ENCODE measurements at places on chromosomes 11 and 22.

DNA sequence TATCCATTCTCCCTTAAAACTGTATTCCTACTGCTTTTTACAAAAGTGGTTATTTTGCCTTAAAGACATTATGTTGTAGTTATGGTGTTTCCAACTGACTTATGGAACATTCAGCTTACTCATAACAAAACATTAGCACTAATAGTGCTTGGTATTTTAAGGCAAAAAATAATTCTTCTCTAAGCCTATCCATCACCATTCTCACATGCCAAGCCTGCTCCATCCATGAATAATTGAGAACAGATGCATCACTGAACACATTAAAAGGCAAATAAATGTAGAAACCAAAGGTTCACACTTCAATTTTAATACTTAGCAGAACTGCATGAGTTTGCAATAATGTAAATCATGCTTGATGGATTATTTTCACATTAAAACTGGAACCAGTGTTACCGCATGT lies 42.3 kb upstream of the DDI1 start:
- DNase-seq, result no peak

- DNase-seq, result no peak
Measured at GRCh38 chr22:39699631-39700360, 129.2 kb downstream of the CACNA1I start.

DNA sequence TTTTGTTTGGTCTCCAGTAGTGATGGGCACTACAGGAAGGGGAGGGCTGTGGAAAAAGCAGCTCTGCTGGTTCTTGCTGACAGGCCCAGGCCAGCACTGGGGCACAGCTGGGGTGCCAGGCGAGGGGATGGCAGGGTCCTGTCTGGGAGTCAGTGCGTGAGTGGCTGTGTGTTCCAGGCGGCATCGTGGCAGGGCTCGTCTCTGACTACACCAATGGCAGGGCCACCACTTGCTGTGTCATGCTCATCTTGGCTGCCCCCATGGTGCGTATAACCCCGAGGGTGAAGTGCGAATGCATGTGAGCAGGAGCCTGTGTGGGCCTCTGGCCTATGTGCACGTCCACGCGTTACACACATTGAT lies 20.9 kb downstream of the SLC37A2 start:
- no peak for DNase-seq

DNA sequence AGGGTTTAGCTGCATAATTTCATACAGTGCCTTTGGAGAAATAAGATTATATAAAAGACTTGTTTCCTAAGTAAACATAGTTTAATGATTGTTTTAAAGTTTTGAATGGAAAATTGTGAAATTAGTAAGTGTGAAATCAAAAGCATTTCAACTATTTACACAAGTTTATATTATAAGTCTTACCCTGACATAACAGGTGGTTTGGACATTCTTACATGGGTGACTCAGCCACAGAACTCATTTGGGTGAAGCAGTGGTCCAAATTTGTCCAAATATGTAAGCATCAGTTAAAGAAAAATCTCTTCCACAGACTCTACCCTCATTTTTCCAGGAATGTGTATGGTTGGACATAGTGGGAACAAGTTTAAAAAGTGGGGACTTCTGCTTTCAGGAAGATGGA lies 68.0 kb downstream of the USP47 start:
- no peak for DNase-seq

GRCh38 chr11:7167976-7168740 lies 79.4 kb downstream of the RBMXL2 start:
- no peak for DNase-seq

GRCh38 chr11:64885367-64886286 lies 7.2 kb upstream of the EHD1 start:
- no peak for DNase-seq

GRCh38 chr11:71425409-71425808 lies 22.8 kb downstream of the DHCR7 start:
- DNase-seq, result no peak

GRCh38 chr22:22928666-22929380 lies 41.2 kb downstream of the IGLL5 start:
- DNase-seq, result no peak

- peak; percentile 52 for DNase-seq
Measured at GRCh38 chr11:73980001-73980961, 2.4 kb downstream of the UCP2 start.

DNA sequence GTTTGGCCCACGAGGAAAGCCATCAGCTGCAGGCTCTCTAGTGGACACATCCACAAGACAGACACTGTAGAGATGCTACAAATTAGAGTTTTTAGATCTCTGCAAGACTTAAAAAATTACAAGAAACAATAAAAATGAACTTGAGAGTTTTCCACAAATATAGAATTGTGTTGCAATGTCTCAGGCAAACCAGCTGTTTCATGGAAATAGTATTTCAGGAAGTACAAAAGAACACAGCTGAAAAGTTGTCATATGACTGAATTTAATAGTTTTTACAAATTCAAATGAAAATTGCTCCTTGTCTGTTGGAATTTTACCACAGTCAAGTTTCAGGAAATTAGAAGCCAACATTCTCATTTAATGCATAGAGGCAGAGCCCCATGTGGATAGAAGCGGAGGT lies 184.5 kb upstream of the PITPNB start:
- DNase-seq, result no peak

DNA sequence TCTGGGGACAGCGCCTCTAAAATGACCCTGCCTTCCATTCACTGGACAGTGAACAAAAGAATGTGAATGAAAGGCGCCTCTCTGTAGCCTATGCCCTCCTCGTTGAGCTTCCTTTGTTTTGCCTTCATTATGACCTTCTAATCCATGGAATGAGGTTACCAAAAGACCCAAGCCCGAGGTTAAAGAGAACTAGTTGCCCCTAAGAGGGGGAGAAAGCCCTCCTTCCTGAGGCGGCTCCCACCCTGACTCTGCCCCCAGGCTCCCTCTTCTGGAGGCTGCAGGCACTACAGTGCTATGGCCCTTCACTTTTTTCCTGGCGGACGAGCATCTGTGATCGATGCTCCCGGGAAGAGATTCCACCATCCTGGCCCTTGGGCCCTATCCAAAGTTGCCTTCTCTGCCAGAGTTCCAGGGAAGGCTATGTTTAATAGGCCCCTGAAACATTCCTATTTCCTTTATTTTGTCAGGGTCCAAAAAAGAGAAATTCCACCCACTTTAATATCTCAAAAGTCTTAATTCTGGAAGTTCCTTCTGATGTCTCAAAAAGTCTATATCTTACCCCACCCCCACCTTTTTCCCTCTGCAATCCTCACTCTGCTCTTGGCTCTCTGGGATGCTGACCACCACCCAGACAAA lies 147.3 kb downstream of the FEZ1 start:
- peak; percentile 31 for DNase-seq

DNA sequence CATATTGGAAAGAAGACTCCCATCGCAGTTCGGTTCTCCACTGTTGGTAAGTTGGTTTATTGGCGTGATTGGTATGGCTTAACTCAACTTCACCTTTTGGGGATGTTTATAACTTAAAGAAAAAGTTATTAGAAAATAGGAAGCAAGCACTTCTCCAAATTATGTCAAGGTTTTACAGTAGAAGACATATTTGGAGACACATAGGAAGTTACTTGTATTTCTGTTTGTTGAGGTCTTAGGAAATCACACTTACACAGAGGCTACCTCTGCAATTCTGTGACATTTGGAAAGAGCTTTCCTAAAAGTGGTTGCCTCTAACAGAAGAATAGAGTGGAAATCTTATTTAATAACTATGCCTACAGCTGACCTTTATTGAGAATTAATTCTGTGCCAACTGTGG lies 12.3 kb downstream of the CAT start:
- no peak for DNase-seq

DNA sequence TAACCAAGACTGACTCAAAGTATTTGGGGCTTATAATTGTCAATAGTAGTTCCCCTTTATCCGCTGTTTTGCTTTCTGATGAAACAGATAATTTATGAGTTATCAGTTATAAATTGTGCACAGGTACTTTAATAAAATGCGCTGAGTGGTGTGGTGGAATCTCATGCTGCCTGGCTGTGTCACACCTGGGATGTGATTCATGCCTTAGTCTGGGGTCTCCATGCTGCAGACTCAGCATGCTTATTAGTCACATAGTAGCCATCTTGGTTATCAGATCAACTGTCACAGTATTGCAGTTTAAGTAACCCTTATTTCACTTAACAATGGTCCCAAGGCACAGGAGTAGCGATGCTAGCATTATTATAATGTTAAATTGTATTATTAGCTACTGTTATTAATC lies 995.2 kb downstream of the NTM start:
- no peak for DNase-seq

DNA sequence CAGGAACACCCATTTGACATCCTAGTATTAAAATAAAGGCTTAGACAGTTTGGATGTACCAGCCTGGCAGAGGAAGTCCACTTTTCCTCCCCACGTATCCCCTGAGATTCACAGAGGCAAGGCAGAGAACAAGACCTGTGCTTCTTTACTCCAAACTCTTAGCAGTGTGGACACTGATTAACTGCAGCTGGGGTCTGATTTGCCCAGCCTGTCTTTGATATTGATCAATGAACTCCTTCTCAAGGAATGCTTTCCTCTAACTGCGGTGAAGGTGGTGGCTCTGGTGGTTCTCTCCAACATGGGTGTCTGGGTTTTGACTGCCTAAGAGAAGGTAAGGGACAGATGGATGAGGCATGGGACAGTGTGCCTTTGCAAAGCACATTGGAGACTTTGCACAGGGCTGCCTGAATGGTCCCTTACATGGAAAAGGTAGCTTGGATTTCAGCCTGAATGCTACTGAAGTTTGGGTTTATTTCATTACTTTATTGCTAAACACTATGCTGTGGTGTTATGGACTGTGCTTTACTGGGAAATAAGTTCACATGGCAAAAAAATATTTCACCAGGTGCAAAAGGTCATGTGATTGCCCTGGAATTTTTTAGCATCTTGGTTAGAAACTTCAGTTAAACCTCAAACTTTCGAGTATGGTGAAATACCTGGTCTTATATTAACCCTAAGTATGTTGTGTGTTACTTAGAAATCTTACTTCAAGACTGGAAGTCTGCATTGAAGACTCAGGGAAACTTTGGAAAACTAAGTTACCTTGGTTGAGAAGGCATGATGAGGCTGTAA lies 1.8 kb downstream of the GAS2 start:
- DNase-seq, result no peak

DNA sequence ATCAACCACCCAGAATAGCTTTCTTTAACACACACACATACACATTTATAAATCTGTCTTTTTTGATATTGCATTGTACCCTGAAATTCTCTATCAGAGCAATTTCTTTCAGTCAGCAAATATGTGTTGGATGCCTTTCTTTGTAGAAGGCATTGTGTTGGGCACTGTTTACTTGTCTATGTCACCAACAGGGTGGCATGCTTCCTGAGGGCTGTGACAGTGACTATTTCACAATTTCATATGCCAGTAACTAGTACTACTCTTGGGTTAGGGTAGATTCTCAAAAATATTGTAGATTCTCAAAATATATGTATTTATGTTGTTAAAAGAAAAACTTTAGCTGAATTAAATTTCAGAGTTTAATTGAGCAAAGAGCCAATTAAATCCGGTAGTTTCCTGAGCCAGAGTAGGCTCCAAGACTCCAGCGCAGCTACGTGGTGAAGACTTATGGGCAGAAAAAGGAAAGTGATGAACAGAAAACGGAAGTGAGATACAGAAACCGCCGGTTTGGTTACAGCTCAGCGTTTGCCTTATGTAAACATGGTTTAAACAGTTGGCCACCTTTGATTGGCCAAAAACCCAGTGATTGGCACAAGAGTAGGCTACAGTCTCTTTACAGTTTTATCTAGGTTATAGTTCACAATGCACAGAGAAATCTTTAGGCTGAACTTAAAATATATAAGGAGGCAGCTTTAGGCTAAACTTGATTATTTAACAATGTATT lies 723.3 kb downstream of the NTM start:
- no peak for DNase-seq
